ENCODE measurements at places on chromosomes 5 and 9.

GRCh38 chr5:31768046-31768445 lies 129.1 kb downstream of the PDZD2 start:
- no peak for DNase-seq

DNA sequence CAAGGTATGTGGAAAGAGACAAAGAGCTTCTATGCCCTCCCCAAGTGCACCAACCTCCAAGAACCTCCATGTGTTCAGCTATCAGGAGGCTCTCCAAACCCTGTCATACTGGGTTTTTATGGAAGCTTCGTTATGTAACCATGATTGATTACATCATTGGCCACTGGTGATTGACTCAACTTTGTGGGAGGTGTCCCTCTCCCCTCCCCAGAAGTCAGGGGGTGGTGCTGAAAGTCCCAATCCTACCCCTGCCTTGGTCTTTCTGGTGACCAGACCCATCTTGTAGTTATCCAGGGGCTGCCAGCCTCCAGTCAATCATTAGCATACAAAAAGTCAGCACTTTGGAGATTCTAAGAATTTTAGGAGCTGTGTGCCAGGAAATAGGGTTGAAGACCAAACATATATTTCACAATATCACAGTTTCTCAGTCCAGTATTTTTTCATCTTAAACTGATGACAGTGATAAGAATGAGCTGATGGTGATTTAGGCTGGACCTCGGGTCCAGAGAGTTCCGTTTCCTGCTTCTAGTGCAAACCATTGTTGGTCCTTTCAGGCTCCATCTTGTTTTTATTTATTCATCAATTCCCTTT lies 27.3 kb upstream of the FANCC start:
- DNase-seq: no peak

DNA sequence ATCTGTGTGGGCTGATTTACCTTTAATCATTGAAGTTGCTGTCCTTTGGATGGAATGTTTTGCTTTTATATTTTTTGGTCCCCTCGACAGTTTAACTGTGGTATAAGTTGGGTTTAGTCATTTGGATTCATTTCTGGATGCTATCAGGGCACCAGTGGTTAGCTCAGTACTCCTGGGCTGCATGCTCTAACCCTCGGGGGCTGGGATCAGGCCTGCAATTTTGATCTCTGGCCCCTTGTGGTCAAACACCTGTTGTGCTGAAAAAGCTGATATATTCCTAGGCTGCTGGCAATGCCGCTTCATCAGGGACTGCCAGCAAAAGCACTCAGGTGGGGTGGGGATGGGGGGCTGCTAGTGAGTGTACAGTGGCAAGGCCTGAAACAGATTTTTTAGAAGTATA lies 440.4 kb upstream of the RIOK2 start:
- DNase-seq: no peak

- no peak for DNase-seq
Observed at GRCh38 chr9:132584601-132585560, 2.5 kb downstream of the BARHL1 start.

GRCh38 chr5:95927927-95928723 lies 33.5 kb downstream of the ELL2 start:
- no peak for DNase-seq

DNA sequence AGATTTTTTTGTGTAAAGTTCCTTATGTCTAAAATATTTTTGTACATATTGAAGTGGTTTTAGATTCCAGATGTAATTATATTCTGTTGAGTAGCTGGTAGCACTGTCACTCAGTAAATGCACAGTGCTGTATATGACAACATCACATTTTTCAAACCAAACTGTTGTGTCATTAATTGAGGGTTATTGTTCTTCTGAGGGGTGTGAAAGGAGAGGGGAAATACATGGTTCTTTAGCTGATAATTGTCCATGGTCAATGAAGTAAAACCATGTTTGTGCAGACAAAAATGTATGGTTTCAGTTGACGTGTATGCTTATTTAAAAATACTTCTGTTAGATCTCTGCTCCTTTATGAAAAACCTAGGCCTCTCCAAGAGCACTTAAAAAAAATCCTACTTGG lies 3.3 kb downstream of the ZNF462 start:
- no peak for DNase-seq

- DNase-seq: no peak
Observed at GRCh38 chr9:70142101-70142500, 98.5 kb downstream of the MAMDC2 start.

GRCh38 chr5:181121675-181122561 lies 9.1 kb downstream of the OR2V1 start:
- DNase-seq: no peak

GRCh38 chr5:135864503-135865435 lies 30.3 kb downstream of the SLC25A48 start:
- no peak for DNase-seq

- no peak for DNase-seq
Observed at GRCh38 chr9:114937516-114937915, 7.1 kb upstream of the TNFSF8 start.

GRCh38 chr9:125844611-125845010 lies 97.4 kb downstream of the PBX3 start:
- DNase-seq: no peak

DNA sequence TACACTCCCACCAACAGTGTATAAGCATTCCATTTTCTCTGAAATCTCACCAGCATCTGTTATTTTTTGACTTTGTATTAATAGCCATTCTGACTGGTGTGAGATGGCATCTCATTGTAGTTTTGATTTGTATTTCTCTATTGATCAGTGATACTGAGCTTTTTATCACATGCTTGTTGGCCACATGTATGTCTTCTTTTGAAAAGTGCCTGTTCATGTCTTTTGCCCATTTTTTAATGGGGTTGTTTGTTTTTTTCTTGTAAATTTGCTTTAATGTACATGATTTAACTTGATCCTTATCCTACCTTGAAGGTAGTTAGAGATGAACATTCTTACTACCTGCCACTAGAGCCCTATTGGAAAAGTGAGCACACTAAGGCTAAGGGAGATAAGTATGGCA lies 151.2 kb upstream of the KIF2A start:
- no peak for DNase-seq

DNA sequence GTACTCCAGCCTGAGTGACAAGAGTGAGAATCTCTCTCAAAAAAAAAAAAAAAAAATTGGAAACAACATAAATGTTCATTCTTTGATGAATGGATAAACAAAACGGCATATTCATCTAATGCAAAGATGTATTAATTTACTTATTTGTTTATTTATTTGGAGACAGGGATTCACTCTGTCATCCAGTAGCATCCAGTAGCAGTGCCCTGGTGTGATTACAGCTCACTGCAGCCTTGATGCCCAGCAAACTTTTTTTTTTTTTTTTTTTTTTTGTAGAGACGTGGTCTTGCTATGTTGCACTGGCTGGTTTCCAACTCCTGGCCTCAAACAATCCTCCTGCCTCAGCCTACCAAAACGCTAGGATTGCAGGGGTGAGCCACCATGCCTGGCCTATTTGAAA lies 24.4 kb downstream of the OR2V2 start:
- no peak for DNase-seq
